Adipocyte (in vitro differentiated cells): ENCODE measurements at places on chromosomes 13 and 19.

DNA sequence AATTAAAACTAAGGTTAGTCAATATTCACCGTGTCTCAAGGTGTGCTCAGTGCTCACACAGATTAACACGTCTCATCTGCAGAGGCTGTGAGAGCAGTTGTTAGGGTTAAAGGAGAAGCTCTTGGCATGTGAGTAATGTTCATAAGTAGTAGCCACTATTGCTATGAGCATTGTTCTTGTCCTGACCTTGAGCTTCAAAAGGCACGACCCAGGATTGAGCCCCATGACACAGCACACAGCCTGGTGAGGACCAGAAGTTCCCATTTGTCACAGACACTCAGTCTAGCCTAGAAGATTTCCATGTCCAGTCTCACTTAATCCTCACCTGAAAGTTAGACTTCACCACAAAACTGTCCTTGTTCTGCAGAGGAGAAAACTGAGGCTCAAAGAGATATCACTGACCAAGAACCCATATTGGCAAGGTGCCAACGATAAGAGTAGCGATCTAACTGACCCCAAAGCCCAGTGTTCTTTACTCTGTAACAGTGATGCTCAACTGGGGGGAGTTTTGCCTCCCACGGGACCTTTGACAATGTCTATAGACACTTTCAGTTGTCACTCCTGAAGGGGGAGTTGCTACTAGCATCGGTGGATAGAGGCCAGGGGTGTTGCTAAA, 26.0 kb downstream of the FPR3 start:
- DNase-seq: no peak

DNA sequence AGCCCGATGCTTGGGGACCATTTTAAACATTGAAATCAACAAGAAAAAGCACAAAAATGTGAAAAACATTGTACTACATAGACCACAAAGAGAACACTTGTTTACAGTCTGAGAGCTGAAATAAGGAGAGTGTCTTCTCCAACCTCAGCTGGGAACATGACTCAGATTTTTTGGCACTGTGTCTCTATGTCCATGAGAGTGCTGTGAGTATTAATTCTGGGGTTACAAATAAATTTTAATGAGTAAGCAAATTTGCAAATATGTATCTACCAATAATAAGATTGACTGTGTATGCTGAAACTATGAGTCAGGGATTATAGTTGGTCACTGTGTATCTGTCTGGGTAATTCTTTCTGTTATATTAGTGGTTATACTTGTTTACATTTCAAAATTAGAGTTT, 174.0 kb downstream of the DCT start:
- DNase-seq: peak; percentile 70

DNA sequence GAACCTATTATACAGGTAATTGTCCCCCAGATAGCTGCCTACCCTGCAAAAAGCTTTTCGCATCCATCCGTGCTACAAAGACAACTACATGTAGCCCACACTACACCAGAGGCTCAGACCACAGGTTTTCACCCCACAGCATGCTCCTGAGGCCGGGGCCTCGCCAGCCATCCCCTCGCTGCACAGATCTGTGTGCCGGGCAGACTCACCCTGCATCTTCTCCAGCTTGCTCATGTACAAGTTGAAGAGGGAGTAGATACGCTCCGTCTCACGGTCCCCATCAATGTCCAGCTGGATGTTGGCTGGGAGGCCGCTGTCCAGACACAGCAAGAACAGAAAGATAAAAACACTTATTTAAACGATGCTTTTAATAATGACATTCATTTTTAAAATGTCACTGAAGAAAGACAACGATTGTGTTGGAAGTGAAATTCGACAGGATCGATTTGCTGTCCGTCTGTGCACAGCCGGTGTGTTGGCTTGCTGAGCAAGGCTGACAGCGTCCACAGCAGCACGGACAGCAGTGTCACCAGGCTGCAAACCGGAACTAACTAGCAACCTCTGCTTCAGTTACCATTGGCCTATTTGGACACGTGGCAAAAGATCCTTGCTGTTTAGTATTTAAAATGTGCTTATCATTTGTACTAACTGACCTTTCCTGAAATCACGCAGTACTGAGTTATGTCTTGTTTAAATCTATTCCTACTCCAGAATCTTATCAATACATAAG, 18.6 kb upstream of the C13orf46 start:
- DNase-seq: no peak

DNA sequence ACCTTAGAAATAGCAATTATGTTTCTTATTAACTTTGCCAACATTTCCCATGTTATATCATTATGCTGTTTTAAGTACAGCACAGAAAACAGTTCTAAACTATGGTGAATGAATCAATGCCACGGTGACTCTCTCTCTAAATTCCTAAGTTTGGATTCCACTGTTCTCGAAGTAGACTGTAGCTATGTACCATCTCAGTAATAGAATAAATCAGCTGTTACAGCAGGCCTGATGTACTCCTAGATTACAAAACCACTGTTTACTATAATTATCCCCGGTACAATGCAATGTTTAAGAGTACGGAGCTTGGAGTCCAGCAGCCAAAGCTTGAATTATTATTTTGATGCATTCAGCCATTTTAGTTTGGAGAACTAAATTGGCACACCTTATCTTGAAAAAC, 476.3 kb upstream of the SLITRK1 start:
- peak; percentile 46 for DNase-seq

DNA sequence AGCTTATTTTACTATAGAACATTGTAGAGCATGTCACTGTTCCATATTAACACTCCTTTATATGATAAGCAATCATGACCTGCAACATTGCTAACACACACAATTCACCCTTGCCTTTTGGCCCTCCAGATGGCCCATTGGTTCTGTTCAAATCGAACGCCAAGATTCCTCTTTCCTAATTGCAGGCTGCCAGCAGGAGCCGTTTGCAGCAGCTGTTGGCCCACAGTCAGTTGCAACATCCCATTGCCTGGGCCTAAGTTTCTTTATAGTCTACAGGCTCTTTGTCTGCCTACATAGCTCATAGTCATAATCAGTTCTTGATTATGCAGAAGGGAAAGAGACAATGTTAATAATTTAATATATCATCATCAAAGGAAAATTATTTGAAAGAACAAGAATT, 37.6 kb downstream of the KCTD12 start:
- peak; percentile 61 for DNase-seq

- no peak for DNase-seq
Measured at GRCh38 chr13:79660361-79660760, 179.4 kb downstream of the NDFIP2 start.

DNA sequence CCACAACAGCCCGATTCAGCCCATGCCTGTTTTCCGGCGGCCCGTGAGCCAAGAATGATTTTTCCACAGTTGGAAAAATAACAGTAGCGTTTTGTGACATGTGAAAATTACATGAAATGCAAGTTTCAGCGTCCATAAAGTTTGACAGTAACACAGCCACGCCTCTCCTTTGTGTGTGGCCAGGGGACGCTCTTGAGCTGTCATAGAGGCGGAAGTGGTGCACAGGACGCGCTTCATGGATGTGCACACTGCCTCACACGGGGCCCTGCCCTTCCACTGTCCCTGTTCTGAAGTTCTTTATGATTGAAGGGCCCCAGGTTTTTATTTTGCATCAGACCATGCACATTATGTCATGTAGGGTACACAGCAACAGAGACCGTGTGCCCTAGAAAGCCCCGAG, 12.4 kb upstream of the ELAVL1 start:
- no peak for DNase-seq

DNA sequence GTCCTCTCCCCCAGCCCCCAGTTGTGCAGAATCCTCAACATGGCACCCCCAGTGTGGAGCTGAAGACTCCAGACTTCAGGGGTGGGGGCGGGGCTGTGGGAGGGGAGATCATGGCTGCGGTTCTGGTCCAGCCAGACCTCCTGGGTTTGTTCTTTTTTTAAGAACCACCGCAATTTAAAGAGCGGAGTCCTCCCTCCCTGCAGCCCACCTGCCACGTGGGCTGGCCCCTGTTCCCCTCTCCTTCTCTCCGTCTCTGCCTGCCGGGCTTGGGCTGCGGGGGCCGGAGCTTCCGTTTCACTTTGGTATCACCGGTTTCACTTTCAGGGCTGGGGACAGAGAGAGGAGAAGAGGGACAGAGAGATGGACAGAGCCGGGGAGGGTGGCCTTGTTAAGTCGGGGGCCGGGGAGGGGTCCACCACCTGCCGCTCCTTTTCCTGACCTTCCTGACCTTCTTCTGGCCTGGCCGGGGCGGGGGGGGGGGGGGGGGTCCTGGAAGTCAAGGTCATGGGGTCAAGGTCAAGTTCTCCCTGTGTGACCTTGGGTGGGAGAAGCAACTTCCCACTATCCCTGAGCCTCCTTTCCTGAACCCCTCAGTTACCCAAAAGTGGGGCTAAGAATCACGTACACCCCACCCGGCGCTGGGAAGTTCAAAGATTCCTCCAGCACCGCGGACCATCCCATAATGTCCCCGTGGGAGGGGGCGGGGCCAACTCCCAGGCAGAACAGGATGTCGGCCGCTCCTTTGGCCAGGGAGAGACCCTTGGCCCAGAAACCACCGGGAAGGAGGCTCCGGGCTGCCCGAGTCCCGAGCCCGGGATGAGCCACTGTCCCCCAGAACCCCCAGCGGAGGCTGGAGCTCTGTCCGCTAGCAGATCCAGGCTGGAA, 11.3 kb upstream of the ZBTB7A start:
- peak; percentile 59 for DNase-seq

DNA sequence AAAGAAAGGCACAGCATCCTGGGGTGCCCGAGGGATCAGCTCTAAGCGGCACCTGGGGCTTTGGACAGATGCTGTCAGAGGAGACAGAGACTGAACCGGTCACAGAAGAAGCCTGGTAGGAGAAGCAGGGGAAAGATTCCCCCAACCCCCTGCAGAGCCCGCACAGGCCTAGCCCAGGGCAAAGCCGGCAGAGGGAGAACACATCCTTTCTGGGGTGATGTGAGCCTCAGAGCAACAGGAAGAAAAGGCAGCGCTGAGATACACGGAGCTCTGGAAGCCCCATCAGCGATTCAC, 101.2 kb downstream of the CRYL1 start:
- DNase-seq: no peak

DNA sequence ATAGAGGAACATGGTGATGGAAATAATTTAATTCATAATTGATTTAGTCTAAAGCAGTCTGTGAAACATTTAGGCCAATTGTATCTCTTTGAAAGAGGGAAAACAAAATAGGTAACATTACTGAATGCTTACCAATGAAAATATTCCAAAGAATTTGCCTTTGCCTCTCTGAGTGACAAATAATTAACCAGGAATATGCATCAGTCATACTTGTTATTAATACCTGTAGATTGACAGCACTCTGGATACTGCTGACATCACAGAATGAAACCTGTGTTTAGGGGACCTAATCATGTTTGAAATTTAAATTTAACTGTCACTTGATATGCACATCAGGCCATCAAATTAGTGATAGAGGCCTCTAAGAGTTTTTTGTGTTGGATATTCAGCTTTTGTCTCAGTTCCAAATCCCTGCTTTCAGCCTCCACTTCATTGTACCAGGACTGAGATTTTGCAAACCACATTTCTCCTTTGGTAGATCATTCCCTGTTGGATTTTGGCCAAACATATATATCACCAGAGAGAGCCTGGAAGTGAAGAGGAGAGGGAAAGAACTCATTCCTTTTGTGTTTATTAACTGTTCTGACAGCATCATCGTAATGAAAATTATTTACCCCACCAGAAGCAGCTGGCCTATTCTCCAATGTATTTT, 64.8 kb upstream of the KLHL1 start:
- no peak for DNase-seq

GRCh38 chr13:32642316-32642715, 56.1 kb downstream of the PDS5B start:
- no peak for DNase-seq

DNA sequence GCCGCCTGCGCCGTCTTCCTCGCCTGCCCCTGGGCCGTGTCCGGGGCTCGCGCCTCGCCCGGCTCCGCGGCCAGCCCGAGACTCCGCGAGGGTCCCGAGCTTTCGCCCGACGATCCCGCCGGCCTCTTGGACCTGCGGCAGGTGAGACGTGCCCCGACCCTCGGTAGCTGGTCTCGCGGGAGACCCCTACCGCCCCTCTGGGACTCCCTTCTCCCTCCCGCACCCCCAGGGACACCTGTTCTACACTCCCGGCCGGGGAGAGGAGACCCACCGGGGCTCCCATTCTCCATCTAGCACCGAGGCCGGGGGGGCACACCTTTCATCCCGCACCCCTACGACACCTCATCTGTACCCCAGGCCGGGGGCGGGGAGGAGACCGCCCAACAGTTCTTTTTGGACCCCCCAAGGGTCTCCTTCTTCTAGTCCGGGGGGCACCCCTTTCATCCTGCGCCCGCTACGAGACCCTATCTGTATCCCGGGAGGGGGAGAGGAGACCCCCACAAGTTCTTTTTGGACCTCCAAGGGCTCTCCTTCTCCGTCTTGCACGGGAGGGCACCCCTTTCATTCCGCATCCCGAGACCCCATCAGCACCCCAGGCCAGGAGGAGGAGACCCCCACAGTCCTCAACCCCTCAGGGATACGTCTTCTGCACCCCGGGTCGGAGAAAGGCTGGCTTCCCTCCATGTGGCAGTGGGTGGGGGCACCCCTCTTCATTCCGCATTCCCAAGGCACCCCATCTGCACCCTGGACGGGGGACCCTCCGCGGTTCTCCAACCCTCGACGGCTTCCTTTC, 533 bp downstream of the TNFSF9 start:
- DNase-seq: no peak

DNA sequence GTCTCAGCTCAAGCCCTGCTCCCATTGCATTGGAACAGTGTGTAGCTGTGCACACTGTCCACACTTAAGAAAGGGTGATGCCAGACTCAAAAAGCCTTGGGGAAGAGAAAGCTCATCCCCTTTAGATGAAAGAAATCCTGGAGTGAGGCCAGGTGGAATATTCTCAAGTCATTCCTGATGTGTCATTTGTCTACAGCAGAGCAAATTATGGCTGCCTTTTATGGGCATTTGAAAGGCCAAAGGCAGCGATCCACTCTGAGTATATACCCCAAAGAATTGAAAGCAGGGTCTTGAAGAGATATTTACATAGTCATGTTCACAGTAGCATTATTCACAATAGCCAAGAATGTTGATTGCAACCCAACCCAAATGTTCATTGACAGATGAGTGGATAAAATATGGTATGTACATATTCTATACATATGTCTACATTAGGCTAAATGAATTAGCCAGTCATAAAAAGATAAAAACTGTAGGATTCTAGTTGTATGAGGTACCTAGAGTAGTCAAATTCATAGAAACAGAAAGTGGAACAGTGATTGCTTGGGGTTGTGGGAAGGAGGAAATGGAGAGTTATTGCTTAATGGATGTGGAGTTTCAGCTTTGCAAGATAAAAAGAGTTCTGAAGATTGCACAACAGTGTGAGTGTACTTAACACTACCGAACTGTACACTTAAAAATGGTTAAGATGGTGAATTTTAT, 214.9 kb downstream of the KCNRG start:
- peak; percentile 71 for DNase-seq

GRCh38 chr19:48715681-48716171, 3.8 kb downstream of the MAMSTR start:
- peak; percentile 39 for DNase-seq

- DNase-seq: peak; percentile 73
Measured at GRCh38 chr13:37127691-37128241, 22.3 kb upstream of the CSNK1A1L start.
